ENCODE measurements at places on chromosomes 2 and 18.
A peak's percentile ranks its signal among the peaks of the same experiment; 100 is the strongest.

DNA sequence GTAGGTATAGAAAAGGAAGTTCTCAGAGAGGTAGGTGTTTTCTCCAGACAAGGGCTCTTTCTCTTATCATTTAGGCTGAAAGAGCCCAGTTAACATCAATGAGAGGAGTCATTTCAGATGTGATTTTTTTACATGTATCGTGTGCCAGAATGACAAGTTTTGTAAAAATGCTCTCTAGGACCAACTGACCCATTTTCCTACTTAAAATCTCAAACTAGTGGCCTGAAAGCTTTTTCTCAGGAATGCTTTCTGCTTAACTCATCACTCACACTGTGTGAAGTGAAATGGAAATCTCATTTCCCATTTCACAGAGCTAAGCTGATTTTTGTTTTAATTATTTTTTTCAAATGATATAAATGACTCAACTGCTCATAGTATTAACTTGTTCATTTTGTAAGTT lies 128.7 kb upstream of the CYP26B1 start:
- DNase-seq = no peak

DNA sequence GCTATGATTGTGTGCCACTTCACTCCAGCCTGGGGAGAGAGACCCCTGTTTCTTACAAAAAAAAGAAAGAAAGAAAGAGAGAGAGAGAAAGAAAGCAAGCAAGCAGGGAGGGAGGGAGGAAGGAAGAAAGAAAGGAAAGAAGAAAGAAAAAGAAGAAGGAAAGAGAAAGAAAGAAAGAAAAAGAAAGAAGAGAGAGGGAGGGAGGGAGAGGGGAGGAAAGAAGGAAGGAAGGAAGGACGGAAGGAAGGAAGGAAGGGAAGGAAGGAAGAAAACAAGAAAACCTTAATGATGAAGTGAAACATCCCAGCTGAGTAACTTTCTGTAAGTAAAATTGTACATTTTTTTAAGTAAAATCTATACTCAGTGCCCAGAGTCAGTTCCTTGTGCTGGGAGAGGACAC lies 75.5 kb upstream of the GLS start:
- no peak for DNase-seq

DNA sequence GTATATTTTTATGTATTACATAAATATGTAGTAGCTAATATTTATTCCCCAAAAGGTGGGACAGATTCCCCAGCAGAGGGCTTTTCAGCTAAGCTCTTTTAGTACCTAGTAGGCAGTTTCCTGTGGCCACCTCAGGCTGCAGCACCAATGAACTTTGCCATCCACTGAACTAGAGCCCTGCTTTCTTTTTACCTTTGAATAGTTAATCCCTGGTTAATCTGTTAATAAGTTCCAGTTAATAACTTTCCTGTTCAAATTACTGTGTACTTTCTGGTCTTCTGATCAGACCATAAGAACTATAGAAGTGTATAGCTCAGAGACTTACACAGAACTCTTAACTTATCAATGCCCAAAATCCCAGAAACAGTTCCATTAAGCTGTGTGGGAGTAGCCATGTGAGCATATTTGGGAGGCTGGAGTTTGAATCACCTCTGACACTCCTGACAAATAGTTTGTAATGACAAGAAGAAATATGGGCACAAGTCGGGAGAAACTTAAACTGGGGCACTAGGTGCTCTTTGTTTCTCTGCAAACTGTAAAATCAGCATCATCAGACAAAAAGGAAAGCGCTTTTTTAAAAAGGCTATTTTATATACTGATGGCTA lies 40.0 kb downstream of the ASXL2 start:
- DNase-seq = no peak

- DNase-seq = no peak
Measured at GRCh38 chr2:102138331-102138730, 4.2 kb upstream of the IL1R1 start.

DNA sequence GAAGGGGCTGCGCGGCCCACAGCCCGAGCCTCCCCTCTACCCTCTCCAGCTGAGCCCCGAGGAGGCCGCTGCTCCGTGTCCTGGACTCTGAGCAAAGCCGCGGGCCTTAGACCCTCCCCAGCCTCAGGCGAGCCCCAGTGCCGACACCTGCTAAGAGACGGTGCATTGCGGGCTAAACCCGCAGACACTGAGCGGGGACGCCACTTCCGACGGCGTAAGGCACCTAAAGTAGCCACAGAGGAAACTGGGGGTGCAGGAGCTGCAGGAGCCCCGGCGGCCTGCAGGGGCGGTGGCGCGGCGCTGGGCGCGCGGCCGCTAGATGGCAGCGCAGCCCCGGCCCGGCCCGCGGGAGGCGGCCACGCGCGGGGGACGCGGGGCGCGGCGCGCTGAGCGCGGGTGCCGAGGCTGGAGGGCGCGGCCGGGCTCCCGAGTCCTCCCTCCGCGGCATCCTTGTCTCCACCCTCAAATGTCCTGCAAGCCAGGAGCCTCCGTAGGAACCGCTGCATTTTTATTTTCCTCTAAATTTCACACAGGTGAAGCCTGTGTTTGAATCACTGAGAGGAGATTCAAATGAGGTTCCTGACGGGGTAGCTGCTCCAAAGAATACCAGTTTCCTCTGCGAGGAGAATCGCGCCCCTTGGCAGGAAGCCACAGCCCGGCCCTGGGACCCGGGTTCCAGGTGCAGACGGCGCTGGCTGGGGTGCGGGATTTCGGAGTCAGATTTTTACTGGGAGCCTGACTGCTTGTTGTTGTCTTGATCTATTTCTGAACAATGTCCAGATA lies 650.5 kb downstream of the GALR1 start:
- DNase-seq = peak; percentile 17

- no peak for DNase-seq
Measured at GRCh38 chr18:52716973-52717372, 377.0 kb downstream of the DCC start.

- DNase-seq = no peak
Measured at GRCh38 chr2:176752295-176752694, 460.3 kb upstream of the HNRNPA3 start.

DNA sequence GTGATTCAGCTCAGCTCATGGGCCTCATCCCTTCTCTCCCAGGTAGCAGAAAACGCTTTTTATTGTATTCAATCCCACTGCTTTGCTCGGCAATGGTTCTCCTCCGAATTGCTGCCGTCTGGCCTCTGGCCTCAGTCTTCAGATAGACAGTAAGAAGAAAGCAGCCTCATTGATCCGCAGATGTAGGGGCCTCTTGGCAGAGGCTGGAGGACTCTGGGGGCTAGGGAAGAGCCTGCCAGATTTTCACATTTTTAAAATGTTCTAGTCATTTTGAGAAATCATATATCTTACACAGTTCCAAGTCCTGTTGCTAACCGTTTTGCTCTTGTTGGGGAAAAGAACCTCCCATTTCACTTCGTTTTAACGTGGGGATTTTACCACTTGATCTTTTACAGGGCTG lies 123.3 kb downstream of the RNF144A start:
- no peak for DNase-seq

DNA sequence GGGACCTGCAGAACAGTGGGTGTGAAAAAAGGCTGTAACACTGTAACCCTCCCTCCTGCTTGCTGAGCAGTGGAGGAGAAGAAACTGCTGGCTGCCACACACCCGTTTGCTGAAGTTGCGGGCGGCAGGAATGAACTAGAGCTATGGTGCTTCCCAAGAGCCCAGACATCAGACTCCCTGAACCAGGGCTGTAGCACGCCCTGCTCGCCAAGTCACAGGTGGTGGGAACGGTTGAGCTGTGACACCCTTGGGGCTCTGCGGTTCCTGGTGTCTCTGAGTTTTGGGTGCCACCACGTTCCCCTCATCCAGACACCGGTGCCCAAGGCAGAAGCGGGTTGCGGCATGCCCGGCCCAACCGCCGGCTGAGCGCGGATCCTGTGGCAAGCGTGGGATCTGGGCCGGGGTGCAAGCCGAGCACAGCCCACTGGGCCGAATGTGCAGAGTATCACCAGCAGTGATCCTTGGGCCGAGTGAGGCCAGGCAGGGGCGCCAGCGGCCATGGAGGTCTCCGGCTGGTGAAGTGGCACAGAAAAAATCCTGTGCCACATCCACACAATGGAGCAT lies 15.0 kb upstream of the ADI1 start:
- no peak for DNase-seq

- DNase-seq = no peak
Measured at GRCh38 chr2:109368798-109369197, 239.8 kb downstream of the SH3RF3 start.

GRCh38 chr18:37265382-37265781 lies 300.2 kb downstream of the CELF4 start:
- DNase-seq = no peak

GRCh38 chr18:13236411-13236810 lies 17.9 kb downstream of the LDLRAD4 start:
- DNase-seq = no peak

DNA sequence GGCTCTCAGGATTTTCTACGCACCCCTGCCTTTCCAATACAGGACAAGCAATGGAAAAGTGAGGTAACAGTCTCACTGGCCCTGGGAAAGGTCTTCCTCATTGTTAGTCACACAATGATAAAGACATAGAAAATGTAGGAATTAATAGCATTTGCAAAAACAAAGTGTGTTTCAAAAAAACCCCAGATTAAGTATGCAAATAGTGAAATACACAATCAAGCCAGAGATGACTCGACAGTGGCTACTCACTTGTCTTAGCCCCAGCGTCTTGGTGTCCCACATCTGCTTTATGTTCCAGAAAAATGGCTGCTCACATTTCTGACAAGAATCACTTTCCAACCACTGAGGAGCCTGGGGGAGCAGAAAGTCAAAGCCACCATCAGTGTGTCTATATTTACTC lies 47.0 kb upstream of the AP1S3 start:
- DNase-seq = no peak

- DNase-seq = no peak
Measured at GRCh38 chr18:64692826-64693225, 543.9 kb upstream of the LINC00305 start.

GRCh38 chr2:7999683-8000476 lies 682.0 kb upstream of the ID2 start:
- DNase-seq = no peak

GRCh38 chr2:216348756-216349308 lies 23.5 kb downstream of the MARCHF4 start:
- DNase-seq = no peak

DNA sequence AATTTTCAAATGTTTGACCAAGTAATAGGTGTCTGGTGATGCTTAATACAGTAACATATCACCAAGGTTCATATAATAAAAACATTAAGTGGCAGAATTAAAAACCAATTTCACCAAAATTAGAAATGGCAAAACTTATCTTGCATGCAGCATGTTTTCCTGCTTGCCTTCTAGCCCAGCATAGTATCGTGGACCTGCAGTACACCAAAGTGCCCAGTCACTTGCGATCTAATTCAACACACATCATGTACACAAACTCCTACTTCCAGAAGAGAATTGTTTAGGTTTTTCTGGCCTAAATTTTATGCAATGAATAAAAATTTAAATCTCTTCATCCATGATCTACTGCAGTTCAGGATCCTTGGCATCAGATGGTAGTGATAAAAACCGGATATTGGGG lies 28.9 kb downstream of the LPIN2 start:
- DNase-seq = no peak

GRCh38 chr2:20572221-20572620 lies 78.7 kb downstream of the HS1BP3 start:
- no peak for DNase-seq

DNA sequence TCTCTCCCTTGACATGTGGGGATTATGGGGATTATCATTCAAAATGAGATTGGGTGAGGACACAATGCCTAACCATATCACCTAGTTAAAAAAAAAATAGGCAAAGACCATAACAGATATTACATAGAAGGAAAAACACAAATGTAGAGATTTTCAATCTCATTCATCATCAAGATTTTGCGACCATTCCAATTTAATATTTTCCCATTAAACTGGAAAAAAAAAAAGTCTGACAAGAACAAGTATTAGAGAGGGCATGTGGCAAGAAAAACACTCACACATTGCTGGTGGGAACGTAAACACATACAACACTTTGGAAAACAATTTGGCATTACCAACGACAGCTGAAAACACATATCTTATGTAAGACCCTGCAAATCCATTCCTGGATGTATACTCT lies 71.0 kb upstream of the MYCN start:
- DNase-seq = no peak

GRCh38 chr2:111897924-111898702 lies at the start of gene MERTK:
Gene MERTK, plus strand, starts transcription at chr2:111898607. Its CDS starts 129 bp downstream, at chr2:111898736.
- no peak for DNase-seq
